Activated CD4-positive, CD25-positive, alpha-beta regulatory T cell (primary cell): ENCODE measurements at places on chromosomes 7 and 10.

DNA sequence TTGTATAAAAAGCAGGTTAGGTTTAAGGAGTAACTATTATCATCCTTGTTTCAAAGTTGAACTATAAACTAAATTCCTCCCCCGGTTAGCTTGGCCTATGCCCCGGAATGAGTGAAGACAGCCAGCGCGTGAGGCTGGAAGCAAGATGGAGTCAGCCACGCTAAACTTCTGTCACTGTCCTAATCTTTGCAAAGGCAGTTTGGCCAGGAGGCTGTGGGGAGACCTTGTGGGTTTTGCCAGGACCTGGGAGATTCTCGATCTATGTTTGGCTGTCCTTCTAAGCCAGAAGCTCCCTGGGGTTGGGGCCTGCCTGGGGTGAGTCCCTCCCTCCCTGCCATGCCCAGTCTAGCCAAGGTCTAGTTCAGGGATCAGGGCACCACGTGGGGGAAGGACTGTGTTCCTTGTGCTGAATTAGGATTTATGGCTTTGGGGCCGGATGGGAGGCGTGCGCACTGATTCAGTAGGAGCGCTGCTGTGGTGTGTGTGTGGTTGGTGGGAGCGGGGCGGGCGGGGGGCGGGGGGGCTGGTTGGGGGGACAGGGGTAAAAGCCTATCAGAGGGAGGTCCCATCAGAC lies 871 bp upstream of the GTF2IRD1 start:
- no peak for DNase-seq

- no peak for DNase-seq
Measured at GRCh38 chr10:30048768-30049517, 10.4 kb downstream of the JCAD start.

DNA sequence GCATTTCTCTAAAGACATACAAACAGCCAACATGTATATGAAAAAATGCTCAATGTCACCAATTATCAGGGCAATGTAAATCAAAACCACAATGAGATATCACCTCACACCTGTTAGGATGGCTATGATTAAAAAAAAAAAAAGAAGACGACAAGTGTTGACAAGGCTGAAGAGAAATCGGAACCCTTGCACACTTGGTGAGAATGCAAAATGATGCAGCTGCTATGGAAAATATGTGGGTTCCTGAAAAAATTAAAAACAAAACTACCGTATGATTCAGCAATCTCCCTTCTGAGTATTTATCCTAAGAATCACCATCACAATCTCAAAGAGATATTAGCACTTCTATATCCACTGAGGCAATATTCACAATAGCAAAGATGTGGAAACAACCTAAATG lies 11.3 kb downstream of the LMBR1 start:
- DNase-seq = no peak

DNA sequence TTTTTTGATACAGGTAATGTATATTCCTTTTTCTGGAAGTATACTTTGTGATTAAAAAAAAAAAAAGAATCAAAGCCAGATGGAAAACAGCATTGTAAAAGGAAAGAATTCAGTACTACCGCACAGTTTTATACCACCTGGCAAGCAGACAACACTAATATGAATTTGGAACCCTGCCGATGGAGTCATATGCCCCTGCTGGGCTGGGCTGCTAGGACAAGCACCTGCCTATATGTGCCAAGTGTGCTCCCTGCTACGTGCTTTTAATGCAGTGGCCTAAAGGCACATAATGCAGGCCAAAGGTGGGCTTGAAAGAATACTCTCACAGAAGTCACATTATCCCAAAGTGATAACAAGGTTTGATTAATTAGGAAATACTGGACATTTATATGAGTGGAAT lies 29.8 kb upstream of the WAC start:
- DNase-seq = no peak

DNA sequence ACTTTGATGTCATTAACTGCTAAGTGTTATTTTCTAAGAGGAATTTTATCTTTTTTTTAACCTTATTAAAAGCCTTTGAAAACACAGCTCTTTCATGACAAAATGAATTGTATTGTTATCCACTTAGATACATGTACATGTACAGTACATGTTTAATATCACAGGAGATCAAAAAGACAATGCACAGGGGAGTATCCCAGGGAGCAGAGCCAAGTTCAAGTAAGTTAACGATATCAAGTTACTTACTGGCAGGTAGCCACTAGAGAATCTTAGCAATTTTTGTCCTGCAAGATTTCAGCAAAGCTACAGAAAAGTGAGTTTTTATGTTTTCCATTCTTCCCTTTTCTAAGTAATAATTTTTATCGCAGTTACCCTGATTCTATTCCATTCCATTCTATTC lies 33.9 kb upstream of the ARL4A start:
- no peak for DNase-seq

- no peak for DNase-seq
Measured at GRCh38 chr10:35420044-35420443, 83.7 kb downstream of the CCNY start.

DNA sequence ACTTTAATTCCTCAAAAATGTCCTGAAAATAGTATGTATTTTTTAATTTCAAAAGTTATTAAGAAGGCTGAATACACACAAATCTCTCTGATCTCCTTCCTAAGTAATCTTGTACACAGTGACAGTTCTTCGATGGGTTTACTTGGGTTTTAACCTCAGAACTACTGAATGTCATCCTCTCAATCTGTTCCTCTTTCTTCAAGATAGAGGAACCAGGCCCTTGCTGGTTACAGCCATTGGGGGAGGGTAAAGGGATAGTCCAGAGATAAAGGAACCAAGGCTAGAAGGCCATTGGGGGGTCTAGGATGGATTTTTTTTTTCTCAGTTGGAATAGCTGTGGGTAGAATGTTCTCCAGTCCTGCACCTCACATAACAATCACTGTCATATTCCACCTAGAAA lies 224.9 kb downstream of the SKIDA1 start:
- no peak for DNase-seq

- DNase-seq = no peak
Measured at GRCh38 chr10:11921800-11922392, 98.7 kb downstream of the PROSER2 start.

- DNase-seq = no peak
Measured at GRCh38 chr7:33410266-33410665, 280.9 kb downstream of the BBS9 start.

GRCh38 chr10:33422471-33423153 lies 88.1 kb upstream of the NRP1 start:
- no peak for DNase-seq

DNA sequence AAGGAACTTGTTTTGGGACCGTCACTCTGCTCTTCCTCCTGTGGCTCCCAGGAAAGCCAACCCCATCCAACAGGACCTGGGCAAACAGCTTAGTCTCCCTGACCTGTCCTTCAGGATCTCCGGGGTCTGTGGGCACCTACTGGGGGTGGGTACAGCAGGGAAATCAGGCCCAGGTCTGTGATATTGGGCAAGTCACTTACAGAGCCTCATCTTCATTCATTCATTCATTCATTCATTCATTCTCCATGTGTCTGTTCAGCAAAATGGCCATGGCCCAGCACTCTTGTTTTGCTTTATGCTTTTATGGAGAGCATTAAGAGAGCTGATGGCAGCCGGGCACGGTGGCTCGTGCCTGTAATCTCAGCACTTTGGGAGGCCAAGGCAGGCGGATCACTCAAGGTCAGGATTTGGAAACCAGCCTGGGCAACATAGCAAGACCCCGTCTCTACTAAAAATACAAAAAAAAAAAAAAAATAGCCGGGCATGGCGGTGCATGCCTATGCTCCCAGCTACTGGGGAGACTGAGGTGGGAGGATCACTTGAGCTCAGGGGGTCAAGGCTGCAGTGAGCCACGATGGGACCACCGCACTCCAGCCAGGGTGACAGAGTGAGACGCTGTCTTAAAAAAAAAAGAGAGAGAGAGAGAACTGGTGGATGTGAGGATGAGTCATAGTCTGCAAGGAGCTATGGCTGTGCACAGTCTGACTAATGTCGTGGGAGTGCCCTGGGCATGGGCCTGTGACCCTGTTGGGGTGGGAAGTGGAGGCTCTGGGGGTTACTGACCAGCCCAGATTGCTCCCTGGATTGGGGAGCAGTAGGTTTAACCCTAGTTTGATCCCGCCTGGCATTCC lies 54.3 kb downstream of the CLIP2 start:
- DNase-seq = no peak

DNA sequence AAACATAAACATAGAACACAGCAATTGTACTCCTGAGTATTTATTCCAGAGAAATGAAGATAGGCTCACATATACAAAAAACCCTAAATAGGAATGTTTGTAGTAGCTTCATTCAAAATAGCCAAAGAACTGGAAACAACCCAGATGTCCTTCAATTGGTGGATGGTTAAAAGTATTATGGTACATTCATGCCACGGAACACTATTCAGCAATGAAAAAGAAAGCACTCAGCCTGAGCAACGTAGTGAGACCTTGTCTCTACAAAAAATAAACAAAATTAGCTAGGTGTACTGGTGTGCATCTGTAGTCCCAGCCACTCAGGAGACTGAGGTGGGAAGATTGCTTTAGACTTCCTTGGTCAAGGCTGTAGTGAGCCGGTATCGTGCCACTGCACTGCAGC lies 94.4 kb downstream of the RAPGEF5 start:
- DNase-seq = no peak

DNA sequence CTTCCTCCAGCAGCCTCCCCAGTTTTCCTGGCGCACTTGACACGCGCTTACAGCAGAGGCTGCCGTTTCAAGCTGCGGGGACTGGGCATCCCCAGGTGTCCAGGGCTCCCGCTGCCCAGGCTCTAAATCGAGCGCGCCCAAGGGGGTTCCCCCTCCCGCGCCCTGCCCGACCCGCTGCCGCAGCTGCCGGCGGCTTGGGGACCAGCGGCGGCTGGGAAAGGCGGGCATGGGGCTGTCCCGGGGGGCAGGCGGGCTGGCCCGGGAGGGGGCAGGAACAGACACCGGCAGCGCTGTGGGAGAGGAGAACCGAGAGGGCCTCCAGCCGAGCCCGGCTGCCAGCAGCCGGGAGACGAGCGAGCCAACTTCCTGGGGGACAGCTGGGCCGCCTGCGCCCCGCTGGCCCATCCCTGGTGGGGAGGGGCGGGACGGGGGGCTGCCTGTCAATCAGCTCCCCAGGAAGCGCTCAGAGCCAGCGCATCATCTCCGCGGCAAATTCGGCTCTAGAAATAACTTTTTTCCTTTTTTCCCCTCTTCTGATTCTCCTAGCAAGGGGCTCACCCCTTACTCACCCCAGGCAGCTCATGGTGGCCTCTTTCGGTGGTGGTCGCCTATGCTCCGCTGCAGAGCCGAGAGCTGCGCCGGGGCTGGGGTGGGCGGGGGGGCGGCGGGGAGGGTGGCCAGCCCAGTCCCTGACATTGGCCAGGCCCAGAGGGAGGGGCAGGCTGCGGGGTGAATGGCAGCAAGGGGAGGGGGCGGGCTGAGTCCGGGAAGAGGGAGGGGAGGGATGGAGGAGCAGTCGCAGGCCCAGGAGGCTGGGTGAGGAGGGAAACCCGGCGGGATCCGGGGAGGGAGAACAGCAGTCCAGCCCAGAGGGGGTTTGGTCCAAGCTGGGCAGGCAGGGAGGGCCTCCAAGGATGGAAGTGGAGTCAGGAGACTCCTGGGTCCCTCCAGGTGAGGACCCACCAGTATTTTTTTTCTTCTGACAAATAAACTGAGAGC lies 14.7 kb downstream of the GRID2IP start:
- no peak for DNase-seq
